Activated T-cell treated with anti-CD3 and anti-CD28 coated beads, Interleukin-2, amount 50 U/mL, for 24 hours (primary cell): ENCODE measurements at places on chromosomes 13 and 19.

- DNase-seq: no peak
Measured at GRCh38 chr13:20465218-20465879, 60.3 kb downstream of the CRYL1 start.

GRCh38 chr13:74866101-74866500, 615.9 kb downstream of the TBC1D4 start:
- DNase-seq: no peak

- peak; percentile 32 for DNase-seq
Measured at GRCh38 chr13:94713561-94714182, 1.3 kb upstream of the SOX21 start.

DNA sequence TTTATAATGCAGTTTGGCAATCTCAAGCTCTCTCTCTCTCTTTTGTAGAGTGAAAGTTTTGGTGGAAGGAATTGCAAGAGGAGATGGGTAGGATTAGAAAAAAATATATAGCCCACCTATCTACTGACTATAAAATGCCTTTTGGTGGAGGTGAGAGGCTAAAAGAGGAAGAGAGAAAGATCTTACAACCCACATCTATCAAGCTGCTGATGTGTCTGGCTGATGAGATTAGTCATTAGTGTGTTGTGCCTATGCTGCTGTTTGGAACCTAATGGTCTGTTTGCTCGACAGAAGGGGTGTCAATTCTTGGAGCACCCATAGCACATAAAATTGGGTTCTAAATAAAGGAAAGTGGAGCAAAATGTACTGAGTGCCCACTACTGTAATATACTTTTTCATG, 411.0 kb downstream of the HS6ST3 start:
- no peak for DNase-seq

- DNase-seq: no peak
Measured at GRCh38 chr13:35818633-35819067, 312.5 kb downstream of the DCLK1 start.

GRCh38 chr19:45016388-45017314, 15.4 kb downstream of the RELB start:
- peak; percentile 68 for DNase-seq

GRCh38 chr13:85520445-85520844, 278.8 kb downstream of the SLITRK6 start:
- no peak for DNase-seq

- DNase-seq: no peak
Measured at GRCh38 chr19:43727593-43727853, 11.6 kb downstream of the IRGC start.

- DNase-seq: no peak
Measured at GRCh38 chr13:109593230-109593629, 193.2 kb downstream of the IRS2 start.

DNA sequence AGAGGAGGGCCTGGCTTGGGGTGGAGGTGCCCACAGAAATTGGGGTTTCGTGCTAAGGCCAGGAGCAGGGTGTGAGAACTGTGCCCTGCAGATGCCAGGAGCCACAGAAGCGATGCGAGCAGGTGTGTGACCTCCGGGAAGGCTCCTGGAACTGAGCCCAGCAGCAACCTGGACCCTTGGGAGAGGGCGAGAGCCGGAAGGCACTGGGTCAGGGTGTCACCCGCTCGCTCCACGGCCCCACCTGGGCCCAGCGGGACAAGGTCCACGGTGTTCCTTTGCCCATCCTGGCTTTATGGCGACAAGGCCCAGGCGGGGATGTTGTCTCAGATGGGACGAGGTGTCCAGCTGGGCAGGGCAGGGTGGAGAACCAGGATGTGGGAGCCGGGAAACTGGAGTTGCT, 4.2 kb downstream of the MISP start:
- DNase-seq: no peak

- DNase-seq: no peak
Measured at GRCh38 chr19:7603919-7604318, 8.3 kb downstream of the CAMSAP3 start.
